ENCODE measurements at places on chromosomes 11 and 22. TPM values are rescaled to one million over a fixed set of nuclear protein-coding genes. Genes with fewer than 3 reads are reported as not detected.

DNA sequence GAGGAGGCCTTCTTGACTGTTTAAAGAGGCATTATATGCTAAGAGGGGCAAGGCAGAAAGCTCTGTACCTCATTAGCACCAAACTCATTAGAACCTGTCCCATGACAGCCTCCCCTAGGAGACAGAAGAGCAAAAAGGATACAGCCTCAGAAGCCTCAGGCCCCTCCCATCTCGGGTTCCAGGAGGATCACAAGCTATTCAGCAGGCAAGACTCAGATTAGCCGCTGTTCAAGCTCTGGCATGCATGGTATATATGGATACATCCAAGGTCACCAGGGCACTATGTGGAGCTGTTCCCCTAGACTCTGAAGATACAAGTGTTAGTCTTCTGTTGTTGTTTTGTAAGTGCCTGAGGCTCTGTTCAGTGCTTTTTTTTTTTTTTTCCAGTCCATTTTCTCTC lies 32.1 kb downstream of the ATXN10 start:
- no peak for DNase-seq

DNA sequence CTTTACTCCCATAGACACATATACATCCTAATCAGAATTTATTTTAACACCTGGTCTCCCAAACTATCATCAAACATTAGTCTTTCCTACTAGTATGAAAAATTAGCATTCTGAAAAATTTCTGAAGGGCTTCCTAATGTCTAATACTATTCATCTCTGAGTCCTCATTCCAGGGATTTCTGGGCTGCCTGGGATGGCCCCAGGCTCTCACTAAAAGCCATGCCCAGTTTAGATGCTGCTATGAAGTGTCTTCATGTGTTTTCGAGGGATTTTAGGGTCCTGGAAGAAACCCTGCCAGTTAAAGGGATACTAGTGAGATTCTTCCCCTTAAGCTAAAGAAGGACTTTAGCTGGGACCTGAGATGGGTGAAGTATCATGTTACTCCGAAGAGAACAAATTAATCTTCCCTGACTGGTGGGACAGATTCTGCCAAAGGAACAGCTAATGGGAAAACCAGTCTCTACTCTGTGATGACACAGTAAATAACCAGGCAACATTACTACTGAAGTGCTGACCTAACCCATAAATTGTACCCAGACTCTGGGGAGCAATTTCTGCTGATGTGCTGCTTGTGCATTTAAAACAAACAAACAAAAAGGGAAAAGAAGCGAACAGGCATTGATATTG lies 342.6 kb downstream of the SOX6 start:
- DNase-seq, result no peak

The CLMP gene
- 85.1 TPM for polyA plus RNA-seq

DNA sequence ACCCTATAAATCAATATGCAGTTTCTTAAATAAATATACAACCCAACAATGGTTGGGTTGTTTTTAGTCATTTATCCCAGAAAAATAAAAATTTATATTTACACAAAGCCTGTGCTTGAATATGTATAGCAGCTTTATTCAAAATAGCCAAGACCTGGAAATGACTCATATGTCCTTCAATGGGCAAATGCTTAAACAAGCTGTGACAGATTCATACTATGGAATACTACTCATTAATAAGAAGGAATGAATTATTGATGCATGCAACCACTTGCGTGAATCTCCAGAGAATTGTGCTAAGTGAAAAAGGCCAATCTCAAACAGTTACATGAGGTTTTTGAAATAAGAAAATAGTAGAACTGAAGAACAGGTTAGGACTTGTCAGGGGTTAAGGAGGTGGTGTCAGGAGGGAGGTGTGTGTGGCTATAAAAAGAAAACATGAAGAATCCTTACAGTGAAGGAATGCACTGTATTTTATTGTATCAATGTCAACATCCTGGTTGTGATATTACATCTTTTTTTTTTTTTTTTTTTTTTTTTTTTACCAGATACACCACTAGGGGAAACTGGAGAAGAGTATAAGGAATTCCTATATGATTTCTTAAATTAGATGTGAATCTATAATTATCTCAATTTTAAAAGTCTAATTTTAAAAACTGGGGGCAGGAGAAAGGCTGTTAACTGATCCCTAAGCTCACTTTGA lies 82.4 kb upstream of the CD44 start:
- DNase-seq, result no peak

GRCh38 chr11:3824714-3825472 lies 15.9 kb downstream of the RHOG start:
- DNase-seq, result peak; percentile 58

The OR52N4 gene
- polyA plus RNA-seq, result not detected

- no peak for DNase-seq
Observed at GRCh38 chr11:14362611-14363010, 3.6 kb upstream of the RRAS2 start.

DNA sequence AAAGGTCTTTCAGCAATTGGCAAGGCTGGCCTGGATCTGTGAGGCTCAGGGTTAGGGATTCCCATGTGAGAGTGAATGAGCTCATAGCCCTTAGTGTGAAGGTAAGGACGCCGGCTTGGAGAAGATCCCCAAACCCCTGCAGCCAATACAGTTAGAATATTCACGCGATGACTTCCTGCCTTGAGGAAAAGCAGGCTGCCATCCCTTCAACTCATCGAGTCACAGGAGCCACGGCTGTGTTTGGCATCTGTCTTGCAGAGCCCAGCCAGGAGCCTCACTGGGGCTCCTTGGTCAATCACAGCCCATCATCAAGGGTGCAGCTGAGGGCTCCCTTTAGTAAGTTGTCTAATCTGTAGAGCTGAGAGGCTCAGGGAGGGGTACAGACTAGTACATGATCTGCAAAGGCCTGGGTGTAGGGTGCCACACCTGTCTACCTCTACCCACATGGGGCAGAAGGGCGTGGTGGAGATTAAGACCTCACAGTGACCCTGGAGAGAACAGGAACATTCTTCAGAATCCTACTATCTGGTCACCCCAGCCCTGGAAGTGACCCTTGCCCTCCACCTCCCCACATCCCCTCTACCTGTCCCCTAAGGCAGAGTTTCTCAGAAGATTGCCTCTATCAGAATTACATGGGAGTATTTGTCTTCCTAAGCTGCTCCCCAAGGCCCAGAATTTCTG lies 18.5 kb downstream of the IL10RA start:
- no peak for DNase-seq

The EEF1G gene
- 2,105 TPM for polyA plus RNA-seq

GRCh38 chr11:95661162-95661561 lies 128.4 kb downstream of the FAM76B start:
- DNase-seq, result no peak

DNA sequence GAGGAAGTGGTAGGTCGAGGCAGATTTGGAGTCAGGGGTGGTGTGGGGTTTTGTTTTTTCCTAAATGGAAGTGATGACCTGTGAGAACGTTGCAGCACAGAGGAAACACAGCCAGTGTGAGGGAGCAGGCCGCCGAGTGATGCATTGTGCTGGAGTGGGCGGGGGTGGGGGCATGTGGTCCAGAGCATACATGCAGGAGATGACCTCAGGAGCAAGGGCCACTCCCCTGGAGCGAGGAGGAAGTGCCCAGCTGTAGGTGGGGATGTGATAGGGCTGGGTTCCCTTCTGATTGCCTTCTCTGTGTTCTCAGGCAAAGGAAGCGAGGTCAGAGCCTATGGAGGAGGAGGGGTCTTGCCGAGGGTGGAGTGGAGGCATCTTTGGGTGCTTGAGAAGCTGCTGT lies 81.4 kb downstream of the PPP6R3 start:
- DNase-seq, result no peak

The KRTAP5-8 gene
- polyA plus RNA-seq, result 0.06 TPM

DNA sequence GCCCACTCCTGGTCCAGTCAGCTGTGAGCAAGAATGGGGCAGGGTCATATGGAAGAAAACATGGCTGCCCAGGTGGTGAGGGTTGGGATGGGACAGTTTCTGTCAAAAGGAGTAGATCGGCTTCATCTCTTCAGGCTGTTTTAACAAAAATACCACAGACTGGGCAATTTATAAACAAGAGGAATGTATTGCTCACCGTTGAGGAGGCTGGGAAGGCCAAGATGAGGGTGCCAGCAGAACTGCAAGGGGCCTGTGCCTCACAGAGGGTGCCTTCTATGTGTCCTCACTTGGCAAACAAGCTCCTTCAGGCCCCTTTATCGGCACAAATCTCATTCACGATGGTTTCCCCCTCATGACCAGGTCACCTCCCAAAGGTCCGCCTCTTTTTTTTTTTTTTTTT lies 18.1 kb upstream of the RELT start:
- no peak for DNase-seq

The OR52E8 gene
- not detected for polyA plus RNA-seq

DNA sequence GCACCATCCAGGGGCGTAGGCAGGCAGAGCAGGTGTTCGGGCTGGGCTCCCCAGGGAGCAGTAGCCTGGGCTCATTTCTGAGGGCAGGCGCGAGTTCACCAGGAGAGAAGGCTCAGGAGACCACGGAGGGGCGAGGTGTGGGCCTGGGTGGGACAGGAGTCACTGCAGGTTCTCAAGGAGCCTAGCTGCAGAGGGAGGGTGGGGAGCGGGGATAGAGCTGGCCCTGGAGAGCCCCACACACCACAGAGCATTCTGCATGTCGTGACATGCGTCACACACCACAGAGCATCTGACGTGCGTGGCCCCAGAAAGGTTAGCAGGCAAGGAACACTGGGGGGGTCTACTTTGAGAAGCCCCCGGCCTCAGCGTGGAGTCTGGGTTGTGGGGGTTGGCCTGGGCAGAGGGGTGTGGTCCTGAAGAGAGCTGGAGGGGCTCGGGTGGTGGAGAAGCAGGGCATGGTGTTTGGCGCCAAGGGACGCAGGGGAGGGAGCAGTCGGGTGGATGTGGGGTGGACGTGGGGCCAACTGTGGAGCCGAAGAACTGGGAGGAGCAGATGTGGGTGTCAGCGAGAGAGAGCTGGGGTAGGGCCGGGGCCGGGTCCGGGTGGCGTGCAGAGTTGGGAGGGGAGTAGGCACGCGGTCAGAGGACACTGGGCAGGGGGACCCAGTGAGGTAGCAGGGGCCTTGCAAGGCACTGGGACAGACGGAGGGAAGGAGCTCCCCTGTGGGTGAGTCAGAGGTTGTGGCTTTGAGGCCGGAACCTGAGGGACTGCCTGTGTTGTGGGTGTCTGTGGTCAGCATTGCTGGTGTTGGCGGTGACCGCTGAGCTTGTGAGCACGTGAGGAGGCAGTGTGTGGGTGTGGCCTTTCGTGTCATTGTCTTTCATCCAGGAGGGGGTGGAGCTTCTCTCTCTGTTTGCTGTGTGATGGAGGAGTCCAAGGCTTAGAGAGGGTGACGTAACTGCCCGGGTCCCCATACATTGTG lies 25.5 kb downstream of the CTTN start:
- DNase-seq, result no peak

GRCh38 chr11:73940801-73941570 lies 9.8 kb upstream of the DNAJB13 start:
- no peak for DNase-seq

DNA sequence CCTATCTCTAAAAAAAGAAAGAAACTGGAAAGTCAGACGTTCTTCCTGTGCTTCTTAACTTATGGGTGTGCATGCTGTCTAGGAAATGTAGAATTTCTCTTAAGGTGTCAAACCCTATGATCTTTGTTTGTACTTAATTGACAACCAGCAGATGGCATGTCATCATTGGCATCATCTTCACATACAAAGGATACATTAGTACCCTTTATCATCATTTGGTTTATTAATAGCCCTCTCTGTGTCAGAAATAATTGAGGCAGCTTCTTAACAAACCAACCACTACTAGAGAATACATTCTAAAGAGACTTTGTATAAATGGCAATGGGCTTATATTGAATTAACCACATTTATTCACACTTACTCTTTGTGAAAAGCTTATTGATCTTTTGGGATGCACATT lies 13.9 kb downstream of the SRPRA start:
- no peak for DNase-seq

GRCh38 chr22:44493206-44493605 lies 4.8 kb downstream of the RTL6 start:
- no peak for DNase-seq

GRCh38 chr11:47270331-47271271 lies 668 bp downstream of the MADD start:
- peak; percentile 63 for DNase-seq

DNA sequence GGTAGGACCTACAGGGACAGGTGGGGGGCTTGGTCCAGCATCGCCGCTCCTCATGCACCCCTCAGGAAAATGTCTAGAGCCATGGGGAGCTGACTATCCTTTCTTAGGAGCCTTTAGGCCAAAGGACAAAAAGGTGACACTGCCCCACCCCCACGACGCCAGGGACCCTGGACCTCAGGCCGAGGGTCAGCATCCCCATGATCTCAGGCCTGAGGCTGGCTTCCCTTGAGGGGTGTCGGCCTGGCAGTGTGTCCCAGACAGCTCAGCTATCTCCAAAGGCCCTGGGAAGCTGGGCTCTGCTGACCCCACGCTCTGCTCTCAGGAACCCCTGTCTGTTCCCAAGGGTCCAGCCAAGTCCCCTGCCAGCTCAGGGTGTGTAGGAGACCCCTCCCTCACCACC lies 16.3 kb downstream of the MRGPRG start:
- peak; percentile 41 for DNase-seq

- no peak for DNase-seq
Observed at GRCh38 chr22:33088418-33088817, 30.2 kb upstream of the SYN3 start.

DNA sequence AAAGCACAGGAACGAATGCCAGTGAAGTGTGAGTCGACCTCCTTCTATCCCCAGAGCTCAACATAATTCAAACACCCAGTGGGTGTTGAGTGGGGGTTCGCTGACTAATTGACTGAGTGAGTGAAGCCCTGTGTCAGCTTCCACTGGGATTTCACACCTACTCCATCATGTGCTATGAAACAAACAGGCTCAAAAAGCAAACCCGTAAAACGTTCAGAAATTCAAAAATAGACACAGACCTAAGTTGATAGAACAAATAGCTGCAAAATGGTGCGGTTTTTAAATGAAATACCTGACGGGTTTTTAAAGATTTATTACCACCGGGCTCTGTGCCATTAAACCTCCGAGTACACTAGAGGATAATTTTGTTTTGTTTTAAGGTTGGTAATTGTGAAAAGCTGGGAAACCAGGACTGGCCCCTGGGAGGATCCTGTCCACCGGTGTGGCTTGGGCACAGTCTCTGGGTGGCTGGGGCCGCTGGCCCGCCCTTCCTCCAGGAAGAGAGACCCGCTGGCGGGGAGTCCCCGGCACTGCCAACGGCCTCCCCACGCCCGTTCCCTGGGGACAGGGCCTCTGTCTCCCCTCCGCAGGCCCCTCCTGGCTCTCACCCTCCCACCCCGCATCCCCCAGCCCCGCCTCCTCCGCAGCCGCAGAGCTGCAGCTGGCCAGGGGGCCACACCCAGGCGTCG lies 13.6 kb downstream of the KCNJ5 start:
- DNase-seq, result peak; percentile 85

- peak; percentile 74 for DNase-seq
Observed at GRCh38 chr11:118608360-118609227, 1.2 kb downstream of the PHLDB1 start.

All from SK-N-SH (cell line).